ENCODE measurements at places on chromosomes 3 and 15.

DNA sequence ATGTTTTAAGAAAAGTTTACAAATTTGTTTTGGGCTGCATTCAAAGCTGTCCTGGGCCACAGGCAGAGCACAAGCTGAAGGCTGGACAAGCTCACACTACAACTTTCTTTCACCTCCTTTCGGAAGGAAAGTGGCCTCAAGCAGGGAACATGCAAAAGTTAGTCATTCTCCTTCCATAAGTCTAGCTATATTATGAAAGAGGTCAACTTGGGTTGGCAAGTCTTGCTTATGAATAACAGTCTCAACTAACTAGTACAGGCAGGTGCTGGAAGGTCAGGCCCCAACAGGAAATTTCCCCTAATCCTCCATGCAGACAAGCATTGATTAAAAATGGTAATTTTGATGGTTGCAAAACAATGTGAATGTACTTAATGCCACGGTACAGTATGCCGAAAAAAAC lies 69.4 kb downstream of the OSBPL10 start:
- no peak for DNase-seq

- no peak for DNase-seq
These were observed 23.5 kb downstream of the ZNF80 start for GRCh38 chr3:114213627-114214541.

GRCh38 chr3:183122257-183122932 lies 23.1 kb upstream of the MCCC1 start:
- no peak for DNase-seq

DNA sequence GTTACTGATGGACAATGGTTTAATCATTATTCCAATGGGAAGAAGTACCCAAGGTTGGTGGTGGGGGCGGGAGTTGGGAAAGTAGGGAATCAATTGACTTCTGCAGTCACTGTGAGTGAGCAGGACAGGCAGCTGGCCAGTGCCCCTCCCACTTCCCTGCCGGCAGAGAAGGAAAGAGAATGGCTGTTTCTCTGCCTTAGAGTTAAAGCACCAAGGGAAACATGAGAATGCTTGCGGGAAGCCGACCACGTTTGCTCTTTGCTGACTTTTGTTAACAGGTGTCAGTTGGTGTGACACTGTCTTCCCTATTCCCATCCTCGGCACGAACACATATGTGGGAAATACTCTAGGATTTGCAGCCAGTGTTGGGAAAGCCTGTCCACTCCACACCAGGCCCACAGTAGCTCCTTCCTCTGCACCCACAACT lies 33.5 kb upstream of the MFSD1 start:
- no peak for DNase-seq

- no peak for DNase-seq
These were observed 438.9 kb upstream of the ARRDC4 start for GRCh38 chr15:97521381-97522285.

GRCh38 chr3:131323014-131323413 lies 58.6 kb upstream of the NUDT16 start:
- DNase-seq, result no peak

- no peak for DNase-seq
These were observed 34.9 kb upstream of the POU1F1 start for GRCh38 chr3:87311309-87311708.

DNA sequence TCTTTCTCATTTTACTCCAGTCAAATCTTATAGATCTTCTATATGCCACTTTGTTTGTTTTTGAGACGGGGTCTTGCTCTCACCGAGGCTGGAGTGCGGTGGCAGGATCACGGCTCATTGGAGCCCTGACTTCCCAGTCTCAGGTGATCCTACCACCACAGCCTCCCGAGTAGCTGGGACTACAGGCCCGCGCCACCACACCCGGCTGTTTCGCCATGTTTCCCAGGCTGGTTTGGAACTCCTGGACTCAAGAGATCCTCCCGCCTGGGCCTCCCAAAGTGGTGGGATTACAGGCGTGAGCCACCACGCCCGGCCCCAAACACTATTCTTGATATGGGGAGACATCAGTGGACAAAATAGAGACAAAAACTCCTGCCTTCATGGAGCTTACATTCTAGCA lies 927 bp upstream of the TFDP2 start:
- DNase-seq, result no peak

GRCh38 chr3:122092460-122093165 lies 37.5 kb downstream of the CD86 start:
- no peak for DNase-seq

DNA sequence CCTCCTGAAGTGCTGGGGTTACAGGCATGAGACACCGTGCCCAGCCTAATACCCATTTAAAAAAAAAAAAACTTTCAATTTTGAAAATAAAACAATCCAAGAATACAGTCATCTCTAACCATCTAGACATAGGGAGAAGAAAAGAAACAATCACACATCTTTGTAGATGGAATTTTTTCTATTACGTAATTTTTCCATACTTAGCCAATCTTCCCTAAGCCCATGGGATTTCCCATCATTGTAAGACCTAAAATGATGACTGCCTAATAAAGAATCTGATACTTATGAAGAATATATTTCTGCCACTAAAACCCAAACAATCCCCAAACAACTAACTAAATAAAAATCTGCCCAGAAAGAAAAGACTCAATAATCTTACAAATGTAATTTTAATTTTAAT lies 88.7 kb downstream of the CBLB start:
- no peak for DNase-seq

GRCh38 chr3:127446756-127447155 lies 143.8 kb downstream of the TPRA1 start:
- DNase-seq, result no peak

DNA sequence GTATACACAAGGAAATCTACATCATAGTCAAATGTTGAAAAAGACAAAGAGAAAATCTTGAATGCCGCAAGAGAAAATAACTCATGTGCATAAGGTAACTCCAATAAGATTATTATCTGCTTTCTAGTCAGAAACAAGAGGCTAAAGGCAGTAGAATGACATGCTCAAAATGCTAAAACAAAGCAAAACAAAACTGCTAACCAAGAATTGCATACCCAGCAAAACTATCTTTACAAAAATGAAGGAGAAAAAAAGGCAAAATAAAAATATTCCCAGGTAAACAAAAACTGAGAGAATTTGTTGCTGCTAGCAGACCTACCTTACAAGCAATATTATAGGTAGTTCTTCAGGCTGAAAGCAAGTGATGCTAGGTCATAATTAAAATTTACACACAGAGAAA lies 76.4 kb upstream of the TMEM158 start:
- no peak for DNase-seq

DNA sequence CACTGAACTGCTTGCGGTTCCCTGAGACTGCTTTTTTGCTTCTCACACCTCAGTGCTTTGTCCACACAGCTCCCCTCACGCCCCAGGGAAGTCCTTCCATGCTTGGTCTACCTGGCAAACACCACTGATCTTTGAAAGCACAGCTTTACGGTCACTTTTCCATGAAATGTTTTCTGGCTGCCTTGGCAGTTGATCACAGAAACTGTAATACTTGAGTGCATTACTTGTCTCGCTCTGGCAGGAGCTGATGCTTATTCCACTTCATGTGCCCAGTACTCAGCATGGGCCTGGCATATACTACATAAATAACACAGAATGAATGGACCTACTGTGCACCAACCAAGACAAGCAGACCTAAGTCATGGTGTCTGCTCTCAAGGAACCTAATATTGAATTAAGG lies 121.1 kb downstream of the MEX3B start:
- no peak for DNase-seq

DNA sequence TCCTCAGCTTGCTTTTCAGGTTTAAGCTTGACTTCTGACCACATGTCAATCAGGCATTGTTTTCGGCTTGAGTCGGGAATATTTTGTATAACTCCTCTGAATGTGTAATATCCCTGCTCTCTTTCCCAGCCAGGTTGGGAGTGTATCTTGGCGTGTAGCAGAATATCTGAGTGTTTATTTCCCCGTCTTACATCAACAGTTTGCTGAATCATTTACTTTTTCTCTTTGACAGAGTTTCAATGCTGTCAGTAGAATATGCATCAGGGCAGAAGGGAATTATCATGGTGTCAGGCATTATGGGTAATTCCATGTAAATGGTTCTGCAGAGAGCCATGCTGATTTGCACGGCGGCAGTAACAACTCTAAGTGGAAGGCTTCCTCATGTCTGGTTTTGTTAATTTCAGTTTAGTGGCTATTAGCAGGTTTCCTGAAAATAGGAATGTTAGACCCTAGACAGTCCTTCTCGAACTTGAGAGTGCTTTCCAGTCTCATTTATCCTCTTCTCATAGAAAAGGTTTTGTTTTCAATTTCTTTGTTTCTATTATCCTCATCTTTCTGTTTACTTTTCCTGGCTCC lies 566.3 kb downstream of the AGBL1 start:
- DNase-seq, result no peak

GRCh38 chr3:182491577-182491976 lies 301.7 kb upstream of the ATP11B start:
- DNase-seq, result no peak

GRCh38 chr3:117836296-117836695 lies 1126.7 kb downstream of the TUSC7 start:
- no peak for DNase-seq

- DNase-seq, result no peak
These were observed 39.8 kb upstream of the SPRED1 start for GRCh38 chr15:38212729-38213351.

DNA sequence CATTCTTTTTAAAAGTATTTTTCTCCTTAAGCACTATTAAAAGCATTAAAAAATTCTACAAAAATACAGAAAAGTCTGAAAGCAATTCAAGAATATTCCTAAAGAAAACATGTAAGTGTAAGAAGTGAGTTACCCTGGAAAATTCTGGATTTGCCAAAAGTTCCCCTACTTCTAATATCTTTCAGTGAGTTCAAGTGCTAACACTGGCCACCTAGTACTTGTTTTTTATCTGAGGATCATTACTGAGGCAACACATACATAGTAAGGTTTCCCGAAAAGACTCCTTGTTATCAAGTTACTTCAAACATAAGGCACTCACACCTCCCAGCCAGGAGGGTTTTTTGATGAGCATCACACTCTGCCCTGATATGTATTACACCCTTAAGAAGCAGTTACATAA lies 158.4 kb downstream of the TIGIT start:
- DNase-seq, result no peak

DNA sequence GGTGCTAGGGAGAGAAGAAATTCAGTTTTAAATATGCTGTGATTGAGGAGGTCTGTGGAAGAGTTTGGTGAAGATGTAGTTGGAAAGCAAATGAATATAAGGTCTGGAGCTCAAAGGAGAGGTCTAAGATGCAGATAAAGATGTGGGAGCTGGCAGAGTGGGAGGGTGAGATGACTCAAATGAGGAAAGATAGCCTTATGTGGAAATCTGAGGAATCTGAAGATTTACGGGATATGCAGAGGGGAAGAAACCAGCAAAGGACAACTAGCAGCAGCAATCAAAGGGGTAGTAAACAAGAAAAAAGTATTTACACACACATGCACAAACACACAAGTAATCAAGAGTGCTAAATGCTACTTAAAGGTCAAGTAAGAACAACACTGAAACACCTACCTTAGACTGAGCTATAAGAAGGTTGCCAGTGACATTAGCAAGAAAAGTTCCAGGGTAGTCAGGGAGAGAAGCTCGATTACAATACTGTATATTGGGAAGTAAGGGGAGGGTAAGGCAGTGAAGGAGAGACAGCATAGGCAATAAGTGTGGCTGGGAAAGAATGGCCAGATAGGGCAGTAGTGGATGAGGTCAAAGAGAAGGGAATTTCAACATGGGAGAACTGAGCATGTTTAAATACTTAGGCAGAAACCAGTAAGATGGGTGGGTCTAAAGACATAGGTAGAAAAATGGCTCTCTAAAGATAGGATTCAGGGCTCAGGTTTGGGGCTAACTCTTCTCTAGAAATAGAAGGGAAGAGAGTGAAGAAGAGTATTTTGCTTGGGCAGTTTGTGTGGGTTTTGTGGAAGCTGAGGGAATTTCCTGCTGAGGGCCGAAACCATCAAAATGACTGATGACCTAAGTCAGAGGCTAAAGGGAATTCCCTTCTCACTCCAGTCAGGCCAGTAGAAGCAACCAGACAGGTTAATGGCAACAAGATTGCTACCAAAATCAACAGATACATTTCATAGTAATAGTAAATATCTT lies 8.9 kb downstream of the CMTM6 start:
- no peak for DNase-seq

All from stimulated activated CD8-positive, alpha-beta memory T cell treated with anti-CD3 and anti-CD28 coated beads, Interleukin-7, amount 100 ng/mL, for 1 hour (primary cell).